ENCODE measurements at places on chromosomes 7 and 10. TPM values are rescaled to one million over a fixed set of nuclear protein-coding genes. Genes with fewer than 3 reads are reported as not detected.

DNA sequence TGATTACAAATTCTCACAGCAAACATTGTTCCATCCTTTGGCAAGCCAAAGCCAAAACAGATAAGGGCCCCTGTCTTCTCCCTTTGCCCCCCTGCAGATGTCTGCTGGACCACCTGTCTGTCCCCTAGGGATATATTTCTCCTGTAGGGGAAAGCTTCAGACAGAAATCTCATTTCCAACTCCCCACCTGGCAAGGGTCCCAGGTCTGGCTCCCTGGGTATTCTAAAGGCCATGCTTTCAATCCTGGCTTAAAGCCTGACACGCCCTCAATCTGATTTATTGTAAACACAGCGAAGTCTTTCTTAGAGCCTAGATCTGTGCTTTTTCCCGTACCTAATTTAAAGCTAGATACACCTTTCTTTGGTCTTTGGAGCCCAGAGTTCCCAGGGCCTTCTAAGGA, 66.1 kb downstream of the KCNMA1 start:
- DNase-seq: no peak

Gene GBX1
- polyA plus RNA-seq: not detected

DNA sequence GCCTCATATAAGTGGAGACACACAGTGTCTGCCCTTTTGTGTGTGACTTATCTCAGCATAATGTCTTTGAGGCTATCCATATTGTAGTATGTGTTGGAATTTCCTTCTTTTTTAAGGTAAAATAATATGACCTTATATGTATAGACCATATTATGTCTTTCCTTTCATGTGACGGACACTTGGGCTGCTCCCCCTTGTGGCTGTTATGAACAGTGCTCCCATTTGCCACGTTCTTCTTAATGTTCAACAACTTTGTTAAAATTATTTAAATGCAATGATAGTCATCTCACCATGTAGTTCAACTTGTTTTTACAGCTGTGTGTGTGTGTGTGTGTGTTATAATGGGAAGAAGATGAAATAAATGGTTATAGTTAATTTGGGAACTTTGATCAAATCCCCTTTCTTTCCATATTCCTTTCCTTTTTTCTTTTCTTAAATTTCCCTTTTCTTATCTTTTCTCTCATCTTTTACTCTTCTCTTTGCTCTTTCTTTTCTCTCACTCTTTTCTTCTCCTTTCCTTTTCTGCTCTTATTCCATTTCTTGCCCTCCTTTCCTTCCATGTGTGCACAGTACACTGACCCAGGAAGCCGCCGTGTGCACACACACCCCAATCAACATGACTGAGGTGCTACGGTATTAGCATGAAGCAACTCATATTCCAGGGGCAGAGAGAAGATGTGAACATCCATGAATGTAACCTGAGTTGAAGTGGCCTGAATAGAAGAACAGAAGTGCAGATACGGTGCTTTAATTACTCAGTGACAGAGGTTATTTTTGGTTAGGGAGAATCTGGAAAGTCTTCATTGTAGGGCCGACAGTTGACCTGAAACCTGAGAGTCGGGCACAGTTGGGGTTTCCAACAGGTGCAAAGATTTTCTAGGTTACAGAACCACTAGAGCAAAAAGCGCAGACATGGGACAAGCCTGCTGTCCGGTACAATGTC, 596.6 kb downstream of the SDK1 start:
- no peak for DNase-seq

Gene PPA1
- 49.8 TPM for polyA plus RNA-seq

All from BJ (cell line).